ENCODE measurements at places on chromosomes 7 and 10.

DNA sequence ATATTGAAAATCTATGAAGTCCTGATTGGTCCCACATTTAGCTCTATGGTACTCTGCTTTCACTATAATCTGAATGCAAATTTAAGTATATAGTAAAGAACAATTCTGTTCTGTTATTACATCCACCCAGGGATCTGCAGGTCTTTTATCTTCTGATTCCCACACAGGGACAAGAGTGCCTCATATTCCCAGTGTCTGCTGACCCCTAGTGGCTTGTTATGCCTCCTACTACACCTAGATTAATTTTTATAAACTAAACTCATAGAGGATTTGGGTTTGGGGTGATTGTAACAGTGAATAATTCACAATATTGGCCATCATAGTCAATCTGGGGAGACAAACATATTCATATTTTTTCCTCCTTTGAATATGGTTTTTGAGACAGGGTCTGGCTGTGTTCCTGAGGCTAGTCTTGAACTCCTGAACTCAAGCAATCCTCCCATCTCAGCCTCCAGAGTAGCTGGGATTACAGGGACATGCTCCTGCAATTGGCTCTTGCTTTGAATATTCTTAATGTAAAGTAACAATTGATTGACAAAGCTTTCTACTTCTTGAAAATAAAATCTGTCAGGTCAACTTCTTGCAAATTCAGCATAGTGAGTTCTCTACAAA lies 282.1 kb downstream of the KCND2 start:
- peak; percentile 24 for DNase-seq

DNA sequence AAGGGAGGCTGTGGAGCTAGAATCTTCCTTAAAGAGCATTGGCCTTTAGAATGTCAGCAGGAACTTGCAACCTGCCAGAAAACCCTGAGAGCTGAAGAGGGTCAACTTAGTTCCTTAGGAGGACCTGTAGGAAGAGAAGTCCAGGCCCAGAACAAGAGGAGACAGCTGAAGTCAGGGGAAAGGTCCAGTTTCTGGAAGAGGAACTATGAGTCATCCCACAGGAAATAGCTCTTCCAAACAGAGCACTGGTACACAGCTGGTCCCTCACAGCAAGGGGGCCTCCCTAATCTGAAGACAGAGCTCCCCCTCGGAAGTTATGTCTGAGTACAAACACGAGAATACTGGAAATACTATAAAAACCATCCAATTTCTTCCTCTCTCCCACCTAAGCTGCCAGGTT lies 98.9 kb downstream of the HERPUD2 start:
- no peak for DNase-seq

- no peak for DNase-seq
These were observed 195.5 kb upstream of the CDC14C start for GRCh38 chr7:48728799-48729198.

DNA sequence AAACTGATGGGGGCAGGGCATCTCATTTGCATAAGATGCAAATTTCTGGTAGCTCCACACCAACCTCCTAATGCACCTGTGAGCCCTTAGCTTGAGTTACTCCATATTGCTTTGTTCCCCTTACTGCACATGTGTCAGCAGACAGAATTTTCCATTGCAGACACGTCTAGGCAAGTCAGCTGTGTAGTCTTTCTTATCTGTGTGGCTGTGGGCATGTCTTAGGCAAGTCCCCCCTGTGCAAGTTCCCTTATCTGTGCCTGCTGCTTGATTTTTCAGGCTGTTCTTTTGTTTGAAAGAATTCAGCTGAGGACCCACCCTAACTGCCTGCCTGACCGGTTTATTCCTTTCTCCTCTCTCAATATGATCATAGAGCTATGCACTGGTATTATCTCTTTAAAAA lies 28.5 kb upstream of the TRIM24 start:
- no peak for DNase-seq

DNA sequence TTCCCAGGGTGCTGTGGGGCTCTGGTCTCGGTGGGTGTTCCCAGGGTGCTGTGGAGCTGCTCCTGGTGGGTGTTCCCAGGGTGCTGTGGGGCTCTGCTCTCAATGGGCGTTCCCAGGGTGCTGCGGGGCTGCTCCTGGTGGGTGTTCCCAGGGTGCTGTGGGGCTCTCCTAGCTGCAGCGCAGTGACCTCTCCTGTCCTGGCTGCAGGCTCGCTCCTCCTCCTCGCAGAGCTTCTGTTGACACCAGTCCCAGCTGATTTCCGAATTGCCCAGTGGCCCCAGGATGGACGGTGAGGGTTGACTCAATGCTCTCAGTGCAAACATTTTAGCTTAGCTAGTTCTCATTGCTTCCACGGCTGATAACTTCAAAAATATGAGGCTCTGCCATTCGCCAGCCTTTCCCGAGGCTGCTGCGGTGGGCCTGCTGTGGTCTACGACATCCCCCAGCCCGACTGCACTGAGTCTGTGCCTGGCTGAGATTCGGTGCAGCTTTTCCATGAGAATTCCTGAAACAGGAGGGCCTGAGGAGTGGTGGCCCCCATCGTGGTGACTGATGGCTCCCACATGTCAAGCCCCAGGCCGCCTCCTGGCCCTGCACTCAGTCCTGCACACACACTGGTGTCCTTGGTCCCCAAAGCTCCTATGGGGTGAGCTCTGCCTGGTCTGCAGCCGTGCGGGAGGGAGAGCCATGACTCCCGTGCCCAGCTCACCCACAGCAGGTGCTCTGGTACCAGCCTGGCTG lies 58.3 kb upstream of the NKX6-2 start:
- no peak for DNase-seq

GRCh38 chr10:103502849-103503660 lies 9.6 kb downstream of the NEURL1 start:
- DNase-seq = no peak

- no peak for DNase-seq
These were observed at the start of gene ELFN1 for GRCh38 chr7:1669954-1670893. ELFN1 (plus strand) TSS chr7:1670277; CDS start chr7:1744597, 74,320 bp downstream.

DNA sequence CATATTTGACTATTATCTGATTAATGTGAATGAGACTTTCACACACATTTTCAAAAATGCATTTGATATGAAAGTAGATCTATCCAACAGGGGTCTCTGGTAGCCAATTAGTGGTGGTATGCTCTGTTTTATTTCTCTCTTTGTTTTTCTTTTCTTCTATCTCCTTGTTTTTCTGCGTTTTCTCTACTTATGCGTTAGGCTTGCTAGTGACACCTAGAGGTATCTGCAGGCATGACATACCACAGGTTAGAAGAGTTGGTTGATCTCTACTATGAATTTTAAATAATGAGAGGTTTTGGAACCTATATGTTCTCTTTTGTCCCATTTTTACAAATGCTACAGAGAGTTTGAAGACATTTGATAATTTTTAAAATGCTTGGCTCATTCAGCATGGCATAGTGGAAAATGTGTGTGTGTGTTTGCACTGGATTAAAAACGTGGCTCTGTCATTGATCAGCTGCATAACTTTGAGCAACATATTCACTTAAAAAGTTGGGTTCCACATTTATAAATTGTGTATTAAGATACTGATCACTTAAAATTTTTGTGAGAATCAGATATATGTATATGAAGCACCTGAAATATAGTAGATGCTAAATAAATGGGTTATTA lies 28.1 kb upstream of the PLXDC2 start:
- no peak for DNase-seq

DNA sequence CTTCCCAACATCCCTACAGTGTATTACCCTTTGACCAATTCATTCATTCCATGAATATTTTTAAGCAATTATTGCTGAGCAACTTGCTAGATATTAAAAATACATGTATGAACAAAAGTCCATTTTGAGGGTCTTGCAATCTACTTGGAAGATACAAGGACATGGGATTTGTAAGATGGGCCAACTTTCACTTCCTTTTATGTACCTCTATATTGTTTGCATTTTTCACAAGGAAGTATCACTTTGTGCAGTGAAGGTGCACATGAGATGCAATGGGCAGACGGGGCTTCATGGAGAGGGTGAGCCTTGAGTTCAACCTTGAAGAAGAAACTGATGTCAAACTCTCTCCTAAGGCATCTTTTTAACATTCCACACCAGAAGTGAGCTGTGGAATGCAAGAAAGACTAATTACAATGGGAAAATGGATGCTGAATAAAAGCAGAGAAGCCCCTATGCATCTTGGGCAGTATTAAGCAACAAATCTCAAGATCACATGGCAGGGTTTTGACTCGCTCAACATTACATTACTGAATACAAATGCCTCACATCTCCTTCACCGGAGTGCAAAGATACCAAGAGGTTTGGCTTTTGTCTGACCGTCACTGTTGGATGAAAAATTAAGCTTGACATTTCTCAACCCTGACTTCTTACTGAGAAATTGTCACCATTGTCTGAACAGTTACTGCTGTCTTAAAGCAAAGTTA lies 341.5 kb downstream of the ELMO1 start:
- no peak for DNase-seq

DNA sequence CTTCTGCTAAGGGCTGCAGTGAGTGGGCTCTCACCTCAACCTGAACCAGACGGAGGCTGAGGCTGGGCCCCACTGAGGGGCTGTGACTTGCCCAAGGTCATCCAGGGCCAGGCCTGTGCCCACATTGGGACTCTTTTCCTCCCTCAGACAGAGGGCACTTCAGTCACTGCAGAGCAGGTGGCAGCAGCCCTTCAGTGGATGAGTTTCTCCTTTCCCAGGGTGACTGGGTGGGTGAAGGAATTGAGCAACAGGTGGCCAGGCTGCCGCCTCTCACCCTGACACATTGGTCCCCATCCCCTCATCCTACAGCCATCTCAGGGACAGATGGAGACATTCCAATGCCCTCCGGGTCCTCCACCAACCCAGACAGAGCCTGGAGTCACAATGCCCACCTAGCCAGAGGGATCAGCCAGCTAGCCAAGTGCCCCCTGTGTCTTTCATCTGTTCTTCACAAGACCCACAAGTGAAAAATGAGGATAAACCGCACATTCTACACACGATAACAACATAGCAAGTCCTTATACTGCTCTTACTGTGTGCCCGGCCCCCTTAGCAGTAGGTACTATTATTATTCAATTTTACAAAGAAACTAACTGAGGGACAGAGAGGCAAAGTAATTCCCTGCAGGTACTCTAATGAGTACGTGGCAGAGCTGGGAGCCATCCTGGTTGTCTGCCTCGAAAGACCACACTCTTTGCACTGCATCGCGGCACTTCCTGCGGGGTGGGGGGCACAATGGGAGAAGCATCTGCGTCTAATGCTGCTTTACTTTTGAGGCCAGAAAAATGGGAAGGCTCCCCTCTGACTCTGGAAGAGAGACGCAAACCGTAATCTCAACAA lies 1.7 kb upstream of the SLC18A3 start:
- DNase-seq = no peak

DNA sequence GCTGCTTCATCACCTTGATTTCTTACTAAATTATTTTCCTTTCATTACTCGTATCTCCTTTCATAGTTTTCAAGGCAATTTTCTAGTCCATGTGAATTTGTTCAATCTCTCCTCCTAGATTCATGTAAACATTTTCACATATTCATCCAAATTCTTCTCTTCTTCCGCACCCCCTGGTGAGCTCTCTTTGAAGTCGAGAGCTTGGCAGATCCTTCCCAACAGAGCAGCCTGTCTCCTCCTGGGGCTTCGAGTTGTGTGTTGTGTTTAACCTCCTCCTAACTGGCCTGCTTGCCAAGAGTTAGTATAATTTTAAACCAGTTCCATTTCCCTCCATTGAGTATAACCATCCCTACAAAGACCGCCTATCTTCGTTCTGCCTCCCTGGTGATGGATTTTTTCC lies 272.4 kb upstream of the CELF2 start:
- DNase-seq = no peak

GRCh38 chr10:71840177-71840957 lies 10.7 kb downstream of the PSAP start:
- peak; percentile 92 for DNase-seq

- DNase-seq = no peak
These were observed 652.4 kb downstream of the CNTNAP2 start for GRCh38 chr7:146768957-146769356.

GRCh38 chr10:8712656-8713055 lies 658.2 kb downstream of the GATA3 start:
- no peak for DNase-seq

GRCh38 chr7:130153211-130153908 lies 51.8 kb downstream of the TMEM209 start:
- no peak for DNase-seq

DNA sequence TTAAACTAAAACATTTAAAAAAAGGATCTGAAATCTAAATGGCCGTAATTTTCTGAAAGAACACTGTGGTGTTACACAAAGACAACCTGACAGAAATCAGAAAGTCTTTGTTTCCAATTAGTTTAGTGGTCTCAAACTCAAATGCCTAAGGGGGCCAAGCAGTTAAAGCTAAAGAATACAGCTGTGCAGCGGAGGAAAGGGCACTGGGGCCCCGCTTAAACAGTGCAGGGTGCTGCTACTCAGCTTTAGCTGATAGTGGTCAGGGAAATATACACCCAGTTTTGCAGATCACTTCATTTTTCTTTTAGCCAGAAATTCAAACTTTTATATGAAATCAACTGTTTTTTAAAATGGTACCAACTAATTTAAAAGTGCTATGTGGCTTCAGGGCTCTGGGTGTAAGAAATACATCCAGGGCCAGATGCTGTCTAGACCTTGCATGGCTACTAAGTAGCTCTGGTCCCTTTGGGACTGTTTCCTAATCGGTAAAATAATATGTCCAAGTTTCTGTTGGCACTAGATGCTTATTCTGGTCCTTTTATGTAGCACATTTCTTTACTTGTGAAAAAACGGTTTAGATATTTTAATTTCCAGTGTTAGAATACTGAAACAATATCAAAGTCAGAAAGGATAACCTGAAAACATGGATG lies 161.8 kb upstream of the LAMB4 start:
- DNase-seq = no peak

DNA sequence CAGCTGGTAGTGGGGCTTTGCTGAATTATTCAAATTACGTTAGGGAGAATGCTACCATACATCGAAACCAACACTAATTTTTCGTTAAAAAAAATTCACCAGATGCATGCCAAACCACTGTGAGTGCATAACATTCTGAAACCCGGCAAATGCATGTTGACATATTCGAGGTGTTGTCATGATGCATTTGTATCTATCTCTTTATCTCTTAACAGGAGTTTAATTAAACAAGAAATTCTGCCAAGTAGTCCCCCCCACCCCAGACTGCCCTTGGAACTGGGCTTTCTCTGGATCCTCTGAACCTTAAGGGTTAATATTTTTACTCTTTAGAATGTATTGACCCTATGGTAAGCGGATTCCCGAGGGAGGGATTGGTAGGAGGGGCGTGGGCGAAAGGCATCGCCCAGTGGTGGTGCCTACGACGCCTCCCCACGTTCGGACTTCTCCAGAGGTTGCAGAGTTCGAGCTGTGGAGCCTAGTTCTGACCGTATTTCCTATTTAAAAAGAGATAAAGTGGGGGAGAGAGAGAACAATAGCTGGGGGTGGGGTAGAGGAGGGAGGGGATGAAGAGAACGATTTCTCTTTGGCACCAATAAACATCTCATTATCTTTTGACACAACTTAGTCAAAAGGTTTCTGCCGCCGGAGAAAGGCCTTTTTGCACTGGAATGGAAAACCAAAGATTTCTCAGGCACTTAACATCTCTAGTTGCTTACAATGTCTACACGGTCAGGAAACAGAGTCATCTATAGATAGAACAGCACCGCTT lies 7.2 kb downstream of the DLX6 start:
- no peak for DNase-seq

Data from HTR-8/SVneo (cell line).